ENCODE measurements at places on chromosomes 12 and 14.

DNA sequence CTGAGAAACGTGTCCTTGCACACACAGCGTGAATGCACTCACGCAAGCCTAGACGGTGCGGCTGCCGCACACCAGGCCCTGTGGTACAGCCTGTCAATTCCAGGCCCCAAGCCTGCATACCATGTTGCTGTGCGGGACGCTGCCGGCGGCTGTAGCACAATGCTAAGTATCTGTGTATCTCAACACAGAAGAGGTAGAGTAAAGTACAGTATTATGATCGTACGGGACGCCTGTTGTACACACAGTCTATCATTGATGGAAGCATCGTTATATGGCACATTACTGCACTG is 45.0 kb downstream of the AMN start:
- DNase-seq = no peak

- DNase-seq = no peak
Observed at GRCh38 chr12:77488041-77488620, 342.6 kb upstream of the NAV3 start.

DNA sequence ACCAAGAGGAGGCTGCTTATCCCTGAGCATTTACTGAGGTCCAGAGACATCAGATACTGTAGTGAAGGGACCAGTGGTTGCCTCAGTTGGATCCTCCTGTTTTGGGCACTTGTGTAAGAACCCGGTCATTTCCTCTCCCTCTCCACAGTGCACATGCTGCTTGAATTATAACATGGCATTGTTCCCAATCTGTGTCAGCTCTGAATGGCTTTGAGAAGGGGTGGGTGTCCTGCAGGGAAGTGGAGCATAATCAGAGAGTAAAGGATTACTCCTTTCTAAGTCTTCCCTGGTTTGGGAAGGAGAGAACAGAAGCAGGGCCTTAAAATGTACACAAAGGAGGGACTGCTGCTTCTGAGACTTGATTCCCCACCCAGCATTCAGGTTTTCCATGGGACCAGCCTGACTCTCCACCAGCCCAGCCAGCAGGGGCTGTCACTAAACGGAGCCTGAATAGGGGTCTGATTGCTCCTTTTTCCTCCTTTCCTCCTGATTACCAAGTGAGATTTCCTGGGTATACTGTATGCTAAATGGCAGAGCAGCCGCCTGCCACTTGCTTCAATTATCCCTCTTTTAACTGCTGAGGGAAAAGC is 78.4 kb downstream of the NRXN3 start:
- DNase-seq = no peak

- peak; percentile 66 for DNase-seq
Observed at GRCh38 chr12:49662998-49663843, 39.9 kb downstream of the PRPF40B start.

DNA sequence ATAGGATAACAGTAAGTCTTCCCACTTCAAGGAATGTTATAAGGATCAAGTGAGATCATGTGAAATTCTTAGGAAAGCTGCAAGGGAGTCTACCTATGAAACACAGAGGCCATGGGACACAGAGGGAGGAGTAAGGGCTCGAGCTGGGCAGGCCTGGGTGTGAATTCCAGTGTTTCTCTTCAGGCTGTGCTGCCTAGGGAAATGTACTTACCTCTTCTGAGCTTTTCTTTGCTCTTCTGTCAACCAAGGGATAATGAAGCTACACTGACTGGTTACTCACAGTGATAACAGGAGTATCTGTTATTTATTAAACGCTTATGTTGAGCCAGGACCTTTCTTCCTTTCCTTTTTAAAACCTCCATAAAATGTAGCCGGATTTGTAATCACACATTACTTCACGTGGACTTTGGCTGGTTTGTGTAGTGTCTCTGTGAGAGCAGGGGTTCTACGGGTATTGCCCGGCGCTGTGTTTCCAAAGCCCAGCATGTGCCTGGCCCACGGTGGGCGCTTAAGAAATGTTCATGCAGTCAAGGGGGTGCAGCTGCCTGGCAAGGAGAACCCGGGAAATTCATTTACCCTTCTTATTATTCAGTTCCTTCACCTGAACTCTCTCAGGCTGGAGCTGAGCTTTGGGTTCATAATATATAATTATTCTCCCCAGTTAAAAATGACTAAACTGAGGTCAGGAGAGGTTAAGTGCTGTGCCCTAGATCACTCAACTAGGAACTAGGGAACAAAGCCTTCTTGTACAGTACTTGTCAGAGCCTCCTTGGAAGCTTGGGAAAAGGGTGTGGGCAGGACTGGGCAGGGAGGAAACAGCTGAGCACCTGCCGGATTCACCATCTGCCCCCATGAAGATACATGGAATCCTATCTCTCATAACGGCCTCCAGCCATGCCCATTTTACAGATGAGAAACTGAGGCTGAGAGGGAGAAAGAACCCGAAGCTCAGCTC is 214.2 kb downstream of the CACNA1C start:
- DNase-seq = no peak

DNA sequence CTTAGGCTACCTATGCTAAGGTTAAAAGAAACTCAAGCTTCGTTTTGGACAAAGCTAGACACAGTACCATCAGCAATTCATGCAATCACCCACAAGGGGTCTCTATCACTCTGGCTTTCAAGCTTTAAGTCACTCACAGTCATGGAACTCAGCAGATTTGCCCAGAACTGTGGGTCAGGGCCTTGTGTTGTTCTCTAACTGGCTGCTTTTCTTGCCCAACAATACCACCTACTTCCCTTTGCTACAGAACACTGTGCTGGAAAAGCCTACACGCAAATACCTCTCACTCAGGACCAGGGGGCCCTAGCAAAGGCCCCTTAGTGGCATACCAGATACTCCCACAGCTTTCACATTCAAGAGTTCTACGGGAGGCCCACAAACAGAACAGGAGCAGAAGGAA is 9.1 kb downstream of the NEMP1 start:
- peak; percentile 64 for DNase-seq

- DNase-seq = no peak
Observed at GRCh38 chr12:12126551-12126950, 55.8 kb downstream of the BCL2L14 start.

DNA sequence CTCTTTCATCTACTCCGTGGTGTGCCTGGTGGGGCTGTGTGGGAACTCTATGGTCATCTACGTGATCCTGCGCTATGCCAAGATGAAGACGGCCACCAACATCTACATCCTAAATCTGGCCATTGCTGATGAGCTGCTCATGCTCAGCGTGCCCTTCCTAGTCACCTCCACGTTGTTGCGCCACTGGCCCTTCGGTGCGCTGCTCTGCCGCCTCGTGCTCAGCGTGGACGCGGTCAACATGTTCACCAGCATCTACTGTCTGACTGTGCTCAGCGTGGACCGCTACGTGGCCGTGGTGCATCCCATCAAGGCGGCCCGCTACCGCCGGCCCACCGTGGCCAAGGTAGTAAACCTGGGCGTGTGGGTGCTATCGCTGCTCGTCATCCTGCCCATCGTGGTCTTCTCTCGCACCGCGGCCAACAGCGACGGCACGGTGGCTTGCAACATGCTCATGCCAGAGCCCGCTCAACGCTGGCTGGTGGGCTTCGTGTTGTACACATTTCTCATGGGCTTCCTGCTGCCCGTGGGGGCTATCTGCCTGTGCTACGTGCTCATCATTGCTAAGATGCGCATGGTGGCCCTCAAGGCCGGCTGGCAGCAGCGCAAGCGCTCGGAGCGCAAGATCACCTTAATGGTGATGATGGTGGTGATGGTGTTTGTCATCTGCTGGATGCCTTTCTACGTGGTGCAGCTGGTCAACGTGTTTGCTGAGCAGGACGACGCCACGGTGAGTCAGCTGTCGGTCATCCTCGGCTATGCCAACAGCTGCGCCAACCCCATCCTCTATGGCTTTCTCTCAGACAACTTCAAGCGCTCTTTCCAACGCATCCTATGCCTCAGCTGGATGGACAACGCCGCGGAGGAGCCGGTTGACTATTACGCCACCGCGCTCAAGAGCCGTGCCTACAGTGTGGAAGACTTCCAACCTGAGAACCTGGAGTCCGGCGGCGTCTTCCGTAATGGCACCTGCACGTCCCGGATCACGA is 2.2 kb downstream of the SSTR1 start:
- DNase-seq = peak; percentile 3

- DNase-seq = no peak
Observed at GRCh38 chr14:22231018-22231417, 358.0 kb downstream of the DAD1 start.

GRCh38 chr14:61512026-61512834 is 183.1 kb upstream of the HIF1A start:
- DNase-seq = no peak

DNA sequence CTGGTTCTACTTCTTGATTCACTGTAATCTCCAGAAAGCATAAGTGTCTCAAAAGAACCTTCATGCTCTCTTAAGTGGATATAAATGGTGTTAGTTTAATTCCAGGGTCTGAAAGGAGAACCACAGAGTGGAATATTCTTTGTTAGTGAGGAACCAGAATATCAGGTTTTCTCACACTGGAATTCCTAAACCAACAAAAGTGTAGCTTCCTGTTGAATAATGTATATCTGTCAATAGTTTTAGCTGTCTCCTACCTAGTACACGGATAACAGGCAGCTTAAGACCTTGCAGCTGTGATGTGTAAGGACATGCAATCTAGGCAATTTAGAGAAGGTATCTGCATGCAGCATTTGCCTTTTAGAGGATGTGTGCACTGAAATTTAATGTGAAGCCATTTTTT is 24.0 kb downstream of the LRIG3 start:
- no peak for DNase-seq

GRCh38 chr14:77086951-77087350 is 11.1 kb upstream of the CIPC start:
- no peak for DNase-seq

GRCh38 chr12:53115112-53115890 is 12.0 kb downstream of the SOAT2 start:
- DNase-seq = no peak

GRCh38 chr14:105647784-105648608 is 121.6 kb downstream of the TMEM121 start:
- DNase-seq = no peak

GRCh38 chr12:108587826-108588225 is 10.1 kb downstream of the TMEM119 start:
- DNase-seq = no peak

DNA sequence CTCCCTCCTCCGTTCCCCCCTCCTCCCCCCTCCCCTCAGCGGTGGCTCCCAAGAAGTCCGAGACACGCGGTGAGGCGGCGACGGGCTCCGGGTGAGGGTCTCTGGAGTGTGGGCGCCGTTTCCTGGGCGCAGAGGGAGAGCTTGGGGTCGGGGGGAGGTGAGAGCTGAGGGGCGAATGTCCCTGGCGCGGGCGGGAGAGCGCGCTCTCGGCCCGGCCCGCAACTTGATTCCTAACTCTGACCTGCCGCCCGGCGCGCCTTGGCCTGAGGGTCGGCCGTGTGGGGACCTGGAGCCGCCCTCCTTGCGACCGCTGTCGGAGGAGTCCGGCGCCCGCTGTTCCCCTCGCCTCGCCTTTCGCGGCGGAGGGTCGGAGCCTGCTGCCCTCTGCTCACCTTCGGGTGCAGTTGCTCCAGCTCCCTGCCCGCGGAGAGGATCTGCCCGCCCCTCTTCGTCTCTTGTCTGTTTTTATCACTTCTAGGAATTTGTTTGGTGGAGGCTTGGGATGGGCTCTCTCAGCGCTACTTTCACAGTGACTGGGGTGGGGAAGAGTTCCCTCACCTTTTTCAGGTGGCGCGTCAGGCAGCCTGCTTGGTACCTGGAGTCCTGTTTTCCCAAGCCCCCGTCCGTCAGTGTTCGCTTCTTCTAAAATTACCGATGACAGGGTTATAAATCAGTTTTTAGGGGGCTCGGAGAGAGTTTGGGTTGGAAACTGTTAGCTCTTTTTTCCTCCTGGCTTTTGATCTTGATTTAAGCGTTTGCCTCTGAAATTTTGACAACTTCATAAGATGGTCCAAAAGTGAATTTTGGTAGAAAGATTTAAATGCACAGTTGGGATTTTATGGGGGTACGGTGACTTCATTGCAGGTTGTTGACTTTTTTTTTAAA is 495 bp downstream of the ADIPOR2 start:
- no peak for DNase-seq

DNA sequence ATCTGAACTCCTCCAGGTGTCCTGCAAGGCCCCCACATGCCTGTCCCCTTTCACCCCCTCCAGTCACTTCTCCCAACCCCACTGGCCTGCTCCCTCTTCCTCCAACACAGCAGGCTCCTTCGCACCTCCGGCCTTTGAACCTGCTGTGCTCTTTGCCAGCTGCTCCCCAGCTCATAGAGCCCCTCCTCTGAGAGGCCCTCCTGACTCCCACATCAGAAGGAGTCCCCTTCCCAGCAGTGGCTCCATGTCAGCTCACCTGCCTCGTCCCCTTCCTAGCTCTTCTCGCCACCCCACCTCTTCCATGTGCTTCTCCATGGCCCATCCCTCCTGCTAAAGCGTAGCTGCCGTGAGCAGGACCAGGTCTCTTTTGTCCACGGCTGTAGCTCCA is 22.1 kb downstream of the SCARB1 start:
- DNase-seq = no peak

GRCh38 chr14:55654243-55654642 is 74.2 kb downstream of the KTN1 start:
- DNase-seq = no peak

DNA sequence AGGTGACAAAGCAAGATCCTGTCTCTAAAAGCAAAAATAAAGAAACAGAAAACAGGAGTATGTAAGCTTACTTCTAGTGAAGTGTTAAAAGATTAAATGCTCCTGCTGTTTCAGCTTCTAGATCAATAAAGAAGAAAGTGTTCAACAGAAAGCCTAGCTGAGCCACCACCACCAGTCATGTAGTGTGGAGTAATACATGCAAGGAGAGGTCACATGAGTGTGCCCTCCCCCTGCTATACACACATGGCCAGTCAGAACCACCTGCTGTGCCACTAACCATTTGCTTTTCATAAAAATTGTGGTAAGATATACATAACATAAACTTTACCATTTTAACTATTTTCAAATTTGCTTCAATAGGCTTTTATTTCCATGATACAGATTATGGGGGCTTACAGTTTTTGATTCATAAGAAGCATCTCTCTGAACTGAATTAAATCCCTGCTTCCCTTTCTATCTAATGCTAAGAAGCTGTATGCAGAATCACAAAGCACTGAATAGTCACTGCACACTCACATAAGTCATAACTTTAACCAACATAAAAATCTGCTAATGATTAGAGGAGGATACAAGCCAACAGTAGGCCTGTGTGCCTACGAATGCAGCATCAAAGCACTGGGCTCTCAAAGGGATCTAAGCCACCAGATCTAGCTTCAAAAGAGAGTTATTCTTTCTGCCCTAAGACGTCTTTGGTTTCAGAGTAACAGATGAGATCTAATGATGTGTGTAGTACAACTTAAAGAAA is 515.5 kb downstream of the C12orf50 start:
- DNase-seq = no peak

DNA sequence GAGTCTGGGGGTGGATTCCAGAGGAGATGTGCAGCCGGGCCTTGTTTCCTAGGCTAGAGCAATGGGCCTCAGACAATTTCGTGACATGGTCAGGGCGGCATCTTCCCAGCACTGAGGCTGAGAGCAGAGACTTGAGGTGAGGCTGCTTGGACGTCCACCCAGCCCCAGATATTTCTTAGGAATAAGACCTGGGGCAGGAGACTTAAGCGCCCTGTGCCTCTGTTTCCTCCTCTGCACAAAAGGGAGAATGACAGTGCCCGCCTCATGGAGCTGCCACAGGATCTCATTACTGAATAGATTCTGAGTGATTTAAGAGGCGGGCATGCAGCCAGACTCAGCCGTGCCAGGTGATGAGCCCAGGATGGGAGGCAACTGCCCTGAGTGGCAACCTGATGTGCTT is 297.9 kb upstream of the SFSWAP start:
- no peak for DNase-seq

GRCh38 chr12:83818881-83819280 is 1093.7 kb downstream of the SLC6A15 start:
- no peak for DNase-seq

- DNase-seq = no peak
Observed at GRCh38 chr12:92539110-92539749, 163.6 kb upstream of the PLEKHG7 start.

Measured in stimulated activated CD4-positive, alpha-beta T cell treated with anti-CD3 and anti-CD28 coated beads, Interleukin-2, amount 100 ng/mL, for 24 hours (primary cell).